T-helper 17 cell (primary cell): ENCODE measurements at places on chromosomes 11 and 22.

- H3K36me3 ChIP-seq = peaks cover 17% of the 10 kb centered on the region
- no peaks in the 10 kb centered on the region for H3K27me3 ChIP-seq
- H3K4me1 ChIP-seq = peaks cover 29% of the 10 kb centered on the region
- DNase-seq = no peak
These were observed 210.7 kb downstream of the TBC1D22A start for GRCh38 chr22:46972901-46973831.

DNA sequence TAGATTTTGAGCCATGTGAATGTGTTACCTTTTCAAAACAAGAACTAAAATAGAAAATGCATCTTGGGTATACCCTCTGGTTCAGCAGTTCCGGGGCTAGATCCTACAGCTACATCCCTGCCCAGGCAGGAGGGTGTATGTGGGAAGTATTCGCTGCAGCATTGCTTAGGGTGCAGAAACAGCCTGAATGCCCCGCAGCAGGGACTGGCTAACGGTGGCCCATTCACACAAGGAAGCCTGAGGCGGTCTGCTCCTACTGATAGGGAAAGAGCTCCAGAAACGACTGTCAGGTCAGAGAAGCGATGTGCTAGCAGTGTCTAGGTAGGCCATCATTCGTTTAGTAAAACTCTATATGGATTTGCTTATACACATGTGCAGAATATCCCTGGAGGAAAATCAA, 9.9 kb upstream of the RASL10A start:
- H3K27me3 ChIP-seq = no peaks in the 10 kb centered on the region
- no peak for DNase-seq
- peaks cover 7% of the 10 kb centered on the region for H3K4me1 ChIP-seq
- peaks cover 3% of the 10 kb centered on the region for H3K36me3 ChIP-seq
- no peak overlapping the region for H3K27ac ChIP-seq

- H3K27me3 ChIP-seq = no peaks in the 10 kb centered on the region
- no peak overlapping the region for H3K4me3 ChIP-seq
- H3K4me1 ChIP-seq = peaks cover 6% of the 10 kb centered on the region
- no peak for DNase-seq
- peaks cover 15% of the 10 kb centered on the region for H3K36me3 ChIP-seq
These were observed 31.6 kb downstream of the TTC12 start for GRCh38 chr11:113345978-113346377.

DNA sequence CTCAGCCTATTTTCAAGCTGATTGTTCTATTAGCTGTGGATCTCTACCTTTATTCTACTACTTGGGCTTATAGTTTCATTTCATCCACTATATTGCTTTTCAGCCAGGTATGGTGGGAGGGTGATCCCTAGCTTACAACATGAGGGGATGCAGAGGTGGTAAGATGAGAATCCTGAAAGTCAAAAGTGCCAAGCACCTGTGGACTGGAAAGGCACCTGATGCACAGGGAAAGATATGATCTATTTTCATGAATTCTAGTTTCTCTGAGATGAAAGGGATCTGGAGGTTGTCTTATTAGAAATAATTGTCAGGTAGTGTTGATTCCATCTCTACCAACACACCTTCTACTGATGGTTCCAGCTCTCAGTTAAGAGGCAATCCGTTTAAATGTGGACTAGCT, 21.6 kb upstream of the IL18BP start:
- peaks cover 4% of the 10 kb centered on the region for H3K36me3 ChIP-seq
- H3K4me3 ChIP-seq = no peak overlapping the region
- no peaks in the 10 kb centered on the region for H3K27me3 ChIP-seq
- no peak for DNase-seq

DNA sequence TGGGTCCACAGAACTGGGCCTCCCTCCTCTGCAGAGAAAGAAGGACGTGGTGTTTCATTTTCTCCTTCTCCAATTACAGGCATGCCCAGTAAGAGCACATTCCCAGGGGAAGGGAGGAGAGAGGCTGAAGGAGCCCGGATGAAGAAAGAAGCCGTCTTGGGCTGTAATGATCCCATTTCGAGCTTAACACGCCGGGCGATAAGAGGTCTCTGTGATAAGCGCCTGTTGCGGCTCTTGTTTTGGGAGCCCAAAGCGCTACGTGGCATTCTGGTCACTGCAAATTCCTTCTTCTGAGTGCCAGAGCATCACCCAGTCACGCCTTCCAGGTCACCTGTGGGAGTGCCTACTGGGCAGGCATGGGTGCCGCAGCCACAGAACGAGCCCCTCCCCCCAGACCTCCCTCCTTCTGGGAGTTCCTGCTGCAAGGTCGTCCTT, 57.5 kb downstream of the ANO1 start:
- peaks cover 28% of the 10 kb centered on the region for H3K27me3 ChIP-seq
- no peaks in the 10 kb centered on the region for H3K36me3 ChIP-seq
- H3K4me3 ChIP-seq = no peak overlapping the region
- no peak for DNase-seq
